ENCODE measurements at places on chromosomes 12 and 14.

- DNase-seq = no peak
These were observed 417.7 kb downstream of the FLRT2 start for GRCh38 chr14:85947461-85948139.

GRCh38 chr12:82942521-82942920 lies 255.8 kb downstream of the TMTC2 start:
- DNase-seq = no peak

DNA sequence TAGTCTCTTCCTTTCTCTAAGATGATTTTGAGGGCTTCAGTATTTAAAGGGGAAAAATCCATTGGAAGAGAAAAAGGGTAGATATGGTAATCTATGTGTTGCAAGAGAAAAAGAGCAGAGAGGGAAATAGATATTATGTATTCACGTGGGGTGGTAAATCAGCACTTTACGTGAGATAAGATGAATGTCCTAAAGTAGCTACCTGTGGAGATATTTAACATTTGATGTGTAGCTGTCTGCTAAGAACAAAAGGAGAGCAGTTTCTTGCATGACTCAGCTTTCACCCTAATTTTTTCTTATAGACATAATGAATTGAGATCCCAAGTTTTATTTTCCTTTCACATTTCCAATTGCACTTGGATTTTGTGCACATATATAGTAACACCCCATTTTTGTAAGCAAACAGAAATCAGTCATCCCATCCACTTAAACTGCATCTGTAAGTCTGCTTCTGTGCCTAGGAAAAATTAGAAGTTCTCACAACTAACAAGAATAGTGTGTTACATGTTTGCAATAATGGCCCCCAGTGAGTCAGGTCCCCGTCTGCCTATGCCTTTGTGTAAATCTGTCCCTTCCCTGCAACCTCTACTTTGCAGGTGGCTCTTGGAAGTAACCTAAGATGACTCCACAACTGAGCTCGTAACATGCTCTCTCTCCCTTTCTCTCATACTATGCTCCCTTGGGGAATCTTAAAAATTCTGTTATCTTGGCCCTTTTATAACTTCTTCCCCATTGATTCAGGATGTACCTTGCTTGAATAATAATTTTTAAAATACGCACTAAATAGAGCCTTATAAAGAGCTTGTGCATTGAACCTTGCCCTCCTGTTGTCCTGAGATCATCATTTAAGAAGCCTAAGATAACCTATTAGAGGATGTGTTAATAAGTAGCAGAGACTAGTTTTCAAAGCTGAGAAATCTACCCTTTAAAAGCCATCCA lies 3.7 kb downstream of the TMTC3 start:
- no peak for DNase-seq

DNA sequence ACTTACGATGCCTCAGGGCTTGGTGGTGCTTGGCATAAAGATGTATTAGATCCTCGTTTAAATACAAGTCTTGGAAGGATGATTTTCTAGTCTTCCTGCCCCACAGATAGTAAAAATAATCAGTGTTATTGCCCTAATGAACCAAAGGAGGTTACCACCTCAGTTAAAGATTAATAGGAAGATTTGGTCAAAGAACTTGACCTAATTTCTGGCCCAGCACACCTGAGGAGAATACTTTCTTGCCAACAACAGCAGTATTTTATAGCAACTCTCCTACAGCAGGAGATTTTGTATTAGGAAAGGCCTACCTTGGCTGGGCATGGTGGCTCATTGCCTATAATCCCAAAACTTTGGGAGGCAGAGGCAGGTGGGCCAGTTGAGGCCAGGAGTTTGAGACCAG lies 31.6 kb downstream of the CSRP2 start:
- no peak for DNase-seq

- DNase-seq = no peak
These were observed 60.4 kb downstream of the SLC15A4 start for GRCh38 chr12:128763395-128763794.

DNA sequence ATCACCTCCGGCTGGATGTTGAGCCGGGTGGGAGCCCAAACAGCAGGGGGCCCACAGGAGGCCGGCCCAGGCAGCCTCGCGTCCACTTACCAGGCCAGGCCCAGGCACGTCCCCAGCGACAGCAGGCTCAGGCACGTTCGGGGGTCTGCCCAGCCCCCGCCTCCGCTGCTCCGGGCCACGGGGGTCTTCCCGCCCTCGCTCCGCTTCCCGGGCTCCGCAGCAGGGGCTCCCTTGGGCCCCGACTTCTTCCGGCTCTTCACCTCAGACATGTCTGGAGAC lies 216 bp downstream of the IKBIP start:
- DNase-seq = no peak

DNA sequence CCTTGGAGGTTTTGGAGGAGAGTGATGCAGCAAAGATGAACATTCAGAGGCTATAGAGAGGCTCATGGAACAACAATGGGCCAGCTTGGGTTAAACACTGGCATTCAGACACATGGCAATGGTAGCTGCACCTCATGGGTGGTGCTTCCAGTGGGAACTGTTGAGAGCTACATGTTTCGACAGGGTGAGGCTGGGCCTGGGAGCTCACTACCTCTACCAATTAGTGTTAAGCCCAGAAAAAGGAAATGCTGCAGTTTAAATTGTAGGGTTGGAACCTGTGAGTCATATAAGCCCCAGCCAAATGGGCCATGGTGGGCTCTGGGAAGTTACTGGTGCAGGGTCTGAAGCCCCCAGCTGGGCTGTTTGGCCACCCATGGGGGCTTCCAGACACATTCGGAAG lies 279.7 kb downstream of the ZFP36L1 start:
- no peak for DNase-seq

- DNase-seq = no peak
These were observed 8.0 kb upstream of the OR5AU1 start for GRCh38 chr14:21163871-21164291.

DNA sequence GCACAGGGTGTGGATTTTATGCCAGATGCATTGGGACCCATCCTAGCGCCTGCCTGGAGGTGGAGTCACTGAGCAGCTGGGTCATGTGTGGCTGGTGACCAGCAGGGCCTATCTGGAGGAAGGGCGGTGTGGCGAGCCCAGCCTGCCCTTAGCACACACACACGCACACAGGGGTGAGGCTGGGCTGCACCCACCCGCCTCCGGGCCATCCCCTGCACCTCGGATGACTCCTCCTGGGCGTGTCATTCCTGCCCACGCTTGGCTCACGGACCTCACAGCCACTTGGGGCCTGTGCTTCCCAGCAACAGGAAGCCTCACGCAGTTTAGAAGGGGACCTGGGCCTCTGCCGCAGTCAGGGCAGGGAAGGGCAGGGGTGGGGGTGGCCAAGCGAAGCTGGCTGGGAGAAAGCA lies 36.2 kb upstream of the FZD10 start:
- no peak for DNase-seq

GRCh38 chr12:104662203-104662602 lies 205.5 kb downstream of the CHST11 start:
- DNase-seq = no peak

Measured in stimulated activated CD4-positive, alpha-beta T cell treated with anti-CD3 and anti-CD28 coated beads, Interleukin-1b, Interleukin-23, amount 100 ng/mL, for 1 hour (primary cell).